Sciatic nerve (tissue), 2 donors: ENCODE measurements at places on chromosomes 7 and 10. TPM values are rescaled to one million over a fixed set of nuclear protein-coding genes. Genes with fewer than 3 reads are reported as not detected.

DNA sequence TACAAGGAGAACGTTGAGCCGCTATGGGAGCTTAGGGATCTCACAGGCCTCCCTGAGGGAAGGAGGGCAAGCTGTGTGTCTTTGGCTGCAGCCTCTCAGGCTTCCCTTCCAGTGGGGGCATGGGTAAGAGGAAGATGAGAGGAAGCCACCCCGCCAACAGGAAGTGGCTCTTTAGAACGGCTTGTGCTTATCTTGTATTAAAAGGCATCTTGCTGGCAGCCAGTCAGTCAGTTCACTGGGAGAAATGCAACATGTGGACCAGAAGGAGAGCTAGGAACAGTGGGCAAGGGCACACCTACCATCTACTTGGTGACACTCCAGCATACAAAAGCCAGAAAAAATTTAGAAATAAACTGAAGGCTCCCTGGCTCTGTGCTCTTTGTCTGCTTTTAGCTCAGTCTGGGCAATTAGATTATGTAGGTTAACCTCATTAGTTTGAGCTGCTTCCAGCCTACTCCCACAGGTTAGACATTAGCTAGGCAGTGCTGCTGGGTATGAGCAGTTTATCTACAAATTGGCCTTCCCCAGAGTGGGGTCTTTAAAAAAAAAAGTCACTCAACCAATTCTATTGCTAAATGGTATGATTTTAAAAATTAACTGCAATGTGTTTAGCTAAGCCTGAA lies 595.9 kb downstream of the KCNMA1 start:
- no peak for DNase-seq

SP8 gene
- total RNA-seq = not detected

IQUB gene
- total RNA-seq = 1.0 TPM

FGL2 gene
- total RNA-seq = 269 TPM

- DNase-seq = no peak
Observed at GRCh38 chr10:43109671-43110249, 28.5 kb upstream of the CSGALNACT2 start.

DNA sequence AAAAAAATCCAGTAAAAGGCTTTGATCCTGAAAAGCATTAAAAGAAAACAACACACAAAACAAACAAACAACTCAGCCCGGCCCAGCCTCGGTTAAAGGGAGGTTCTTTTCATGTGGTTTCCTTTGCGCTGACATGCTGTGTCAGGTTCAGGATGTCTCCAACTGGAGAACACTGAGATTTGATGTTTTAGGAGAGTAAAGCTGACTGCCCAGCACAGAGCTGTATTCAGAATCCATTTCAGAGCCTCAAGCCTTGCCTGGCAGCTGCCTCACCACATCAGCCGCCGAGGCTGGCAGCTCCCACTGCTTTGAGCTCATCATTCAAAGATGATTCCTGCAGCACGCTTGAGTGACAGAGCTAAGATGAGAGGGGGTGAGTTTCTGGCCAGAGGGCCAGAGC lies 205.8 kb upstream of the LYZL1 start:
- DNase-seq = no peak

DNA sequence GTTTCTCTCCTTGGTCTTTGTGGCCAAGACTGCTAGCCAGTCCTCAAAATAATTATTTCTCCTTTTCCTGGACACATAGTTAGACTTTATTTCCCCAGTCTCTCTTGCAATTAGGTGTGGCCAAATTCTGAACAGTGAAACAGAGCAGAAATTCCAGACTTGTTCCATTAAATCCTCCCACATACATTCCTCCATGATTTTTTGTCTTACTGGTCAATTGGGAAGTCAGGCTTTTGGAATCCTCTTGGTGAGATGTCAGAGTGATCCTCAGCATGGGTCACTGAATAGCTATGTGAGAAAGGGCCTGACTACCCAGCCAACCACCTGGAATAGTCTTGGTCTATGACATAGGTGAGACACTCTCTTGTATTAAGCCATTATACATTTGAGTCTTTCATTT lies 164.2 kb downstream of the DGKI start:
- DNase-seq = no peak

SGCE gene
- 132 TPM for total RNA-seq

DNA sequence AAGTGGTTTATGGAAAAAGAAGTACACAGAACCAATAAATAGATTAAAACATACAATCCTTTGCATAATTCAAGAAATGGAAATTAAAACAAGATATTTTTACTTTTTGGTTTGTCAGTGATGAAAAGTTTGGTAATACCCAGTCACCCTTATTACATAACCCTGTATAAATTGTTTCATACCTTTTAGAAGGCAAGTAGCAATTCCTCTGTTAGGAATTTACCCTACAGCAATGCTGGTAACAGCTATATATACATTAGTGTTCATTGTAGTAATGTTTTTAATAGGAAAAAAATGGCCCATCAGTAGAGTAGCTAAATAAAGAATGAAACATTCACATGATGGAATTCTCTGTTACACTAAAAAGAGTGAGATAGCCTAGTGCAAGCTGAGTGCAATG lies 42.7 kb downstream of the PTPN12 start:
- DNase-seq = no peak

GRCh38 chr10:44628921-44629320 lies 244.0 kb upstream of the CXCL12 start:
- no peak for DNase-seq

- no peak for DNase-seq
Observed at GRCh38 chr7:72267291-72267800, 144.8 kb downstream of the CALN1 start.

SUGCT gene
- total RNA-seq = 7.2 TPM

LIPK gene
- total RNA-seq = not detected

EN2 gene
- not detected for total RNA-seq

DNA sequence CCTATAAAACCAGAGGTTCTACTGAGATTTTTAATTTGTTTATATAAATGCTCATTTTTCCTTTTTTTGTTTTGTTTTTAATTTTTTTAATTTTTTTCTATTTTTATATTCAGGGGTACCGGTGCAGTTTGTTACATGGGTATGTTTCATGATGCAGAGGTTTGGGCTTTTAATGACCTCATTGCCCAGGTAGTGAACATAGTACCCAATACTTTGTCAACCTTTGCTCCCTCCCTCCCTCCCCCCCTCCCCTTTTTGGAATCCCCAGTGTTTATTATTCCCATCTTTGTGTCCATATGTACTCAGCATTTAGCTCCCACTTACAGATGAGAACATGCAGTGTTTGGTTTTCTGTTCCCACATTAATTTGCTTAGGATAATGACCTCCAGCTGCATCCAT lies 94.4 kb upstream of the NEBL start:
- no peak for DNase-seq

ANKRD61 gene
- total RNA-seq = 0.27 TPM

DNA sequence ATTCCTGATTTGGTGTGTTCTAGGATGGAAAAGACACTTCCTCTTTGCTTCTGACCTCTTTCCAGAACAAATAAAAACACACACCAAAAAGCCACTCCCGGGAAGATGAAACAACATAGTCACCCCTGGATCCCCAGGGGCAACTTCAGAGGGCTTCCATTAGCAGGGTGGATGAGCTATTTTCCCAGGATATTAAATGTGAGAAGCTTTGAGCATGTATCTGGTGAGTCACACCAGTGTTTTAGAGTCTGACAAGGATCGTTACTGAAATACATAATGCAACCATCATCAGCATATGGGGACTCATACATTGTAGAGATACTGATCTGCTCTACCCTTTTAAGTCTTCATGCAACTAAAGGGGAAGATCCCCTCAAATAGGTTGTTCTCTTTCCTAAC lies 115.5 kb upstream of the ZNF438 start:
- no peak for DNase-seq

DNA sequence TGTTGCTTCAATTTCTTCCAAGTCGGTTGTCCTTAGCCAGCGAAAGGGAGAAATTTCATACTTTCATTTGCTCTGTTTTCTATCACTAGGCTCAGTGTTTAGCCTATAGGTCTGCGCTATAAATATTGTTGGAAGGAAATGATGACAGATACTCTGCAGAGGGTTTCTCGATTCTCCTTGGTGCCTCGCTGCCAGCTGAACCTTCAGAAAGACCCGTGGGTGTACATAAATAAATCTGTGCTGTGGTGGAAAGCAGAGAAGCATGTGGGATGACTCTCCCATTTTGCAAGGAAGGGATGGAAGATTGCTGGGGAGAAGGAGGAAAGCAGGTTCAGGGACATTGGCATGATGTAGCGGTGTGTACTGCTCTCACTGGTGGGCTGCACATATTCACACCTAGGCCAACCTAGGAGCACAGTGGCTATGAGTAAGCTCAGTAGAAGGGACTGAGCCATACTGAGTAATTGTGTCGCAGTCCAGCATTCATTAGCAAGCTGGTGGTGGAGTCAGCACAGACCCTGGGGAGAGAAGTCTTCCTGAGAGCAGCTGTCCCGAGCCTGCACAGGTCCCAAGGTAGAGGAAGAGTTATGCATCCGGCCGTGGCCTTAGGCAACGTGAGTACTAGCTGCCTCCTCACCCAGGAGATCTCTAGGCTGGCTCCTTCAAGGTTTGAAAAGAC lies 50.5 kb downstream of the PNLIPRP3 start:
- no peak for DNase-seq

HSPB1 gene
- 415 TPM for total RNA-seq

DNA sequence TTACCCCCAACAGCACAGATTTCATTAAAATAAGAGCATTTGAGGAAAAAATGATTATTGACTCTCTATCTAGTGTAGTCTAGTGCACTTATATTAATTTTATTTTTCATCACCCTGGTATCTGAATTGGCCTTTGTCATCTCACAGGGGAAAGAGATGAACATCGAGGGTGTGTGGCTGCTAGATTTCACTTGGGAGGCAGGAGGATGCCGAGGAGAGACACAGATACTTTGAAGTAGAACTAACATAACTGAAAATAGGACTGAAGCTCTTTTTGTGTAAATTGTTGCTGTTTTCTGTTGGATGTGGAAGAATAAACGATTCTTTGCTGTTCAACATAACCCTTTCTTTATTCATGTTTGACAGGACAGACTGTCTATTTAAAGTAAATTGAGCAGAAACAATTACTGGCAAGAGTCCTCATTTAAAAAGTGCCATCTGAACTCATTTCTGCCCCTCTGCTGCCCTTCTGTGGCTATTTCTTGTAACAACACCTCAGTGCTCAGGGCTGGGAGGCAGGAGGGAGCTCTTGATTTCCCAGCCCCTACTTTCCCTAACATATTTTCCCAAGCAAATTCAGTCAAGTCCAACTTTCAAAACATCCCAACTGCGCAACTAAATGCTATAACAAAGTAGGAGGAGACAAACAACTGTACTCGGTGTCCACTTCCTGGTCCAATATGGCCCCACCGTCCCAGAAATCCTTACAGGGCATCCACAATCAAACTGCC lies 15.6 kb downstream of the LYZL1 start:
- DNase-seq = peak; percentile 76
